CD4-positive, alpha-beta T cell treated with Interleukin-6 at 100 ng/mL for 8 hours (primary cell): ENCODE measurements at places on chromosomes 5 and 9.

DNA sequence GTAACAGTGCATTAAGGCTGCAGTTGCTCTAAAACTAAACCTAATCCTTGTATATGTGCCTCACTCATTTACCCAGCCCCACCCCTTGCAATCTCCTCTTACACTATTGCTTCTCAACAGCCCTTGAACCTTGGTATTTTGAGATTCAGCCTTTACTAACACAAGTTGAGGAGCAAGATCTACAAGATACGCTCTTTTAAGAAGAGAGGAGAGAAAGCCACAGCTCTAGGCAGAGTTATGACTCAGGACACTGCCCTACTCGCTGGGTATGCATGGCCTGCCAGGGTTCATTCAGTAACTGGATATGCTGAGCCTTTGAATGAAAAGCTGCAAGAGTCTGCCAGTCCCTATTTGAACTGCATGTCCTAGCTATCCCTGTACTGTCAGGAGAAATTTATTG lies 219.5 kb downstream of the PCSK5 start:
- no peak for DNase-seq

DNA sequence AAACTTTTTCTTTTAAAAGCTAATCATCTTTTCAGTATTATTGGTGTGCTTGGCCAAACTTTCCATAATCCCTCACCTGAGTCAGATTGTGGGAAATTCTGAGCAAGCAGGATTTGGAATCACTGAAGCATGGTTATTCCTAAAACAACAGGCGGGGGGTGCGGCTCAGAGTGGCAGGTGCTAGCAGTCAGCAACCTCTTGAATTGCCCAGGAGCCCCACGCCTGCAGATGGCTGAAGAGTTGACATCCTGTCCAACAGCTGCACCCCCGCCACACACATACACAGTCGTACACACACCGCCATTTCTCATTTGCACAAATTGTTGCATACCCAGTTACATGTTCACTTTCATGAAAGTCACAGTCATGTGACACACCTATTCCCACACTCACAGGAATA lies 96.6 kb downstream of the LHX2 start:
- DNase-seq, result no peak

GRCh38 chr9:5392285-5392684 lies 45.4 kb downstream of the PLGRKT start:
- DNase-seq, result no peak

GRCh38 chr5:80592761-80593160 lies 22.7 kb upstream of the ANKRD34B start:
- no peak for DNase-seq

DNA sequence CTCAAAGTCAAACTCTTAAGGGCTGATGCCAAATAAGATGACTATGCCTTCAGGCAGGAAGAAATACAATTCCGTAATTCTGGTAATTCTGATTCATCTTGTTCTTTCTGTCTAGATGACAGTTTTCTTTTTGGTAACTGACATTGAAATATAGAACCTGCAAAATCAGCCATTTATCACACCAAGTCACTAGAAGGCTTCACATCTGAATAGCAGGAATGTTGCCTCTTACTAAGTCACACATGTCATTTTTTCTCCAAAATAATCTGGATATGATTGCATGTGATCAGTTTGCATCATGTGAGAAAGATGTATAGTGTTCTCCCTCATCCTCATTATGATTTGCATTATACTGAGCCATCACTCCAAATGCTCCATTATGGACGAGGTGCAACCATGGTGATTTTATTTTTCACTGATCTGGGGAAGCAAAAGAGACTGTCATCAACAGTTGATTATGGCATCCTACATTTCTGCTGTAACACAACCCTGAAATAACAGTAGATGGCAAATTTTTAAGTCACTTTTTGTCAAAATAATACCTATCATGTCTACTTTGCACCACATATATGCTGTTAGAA lies 69.0 kb downstream of the HCN1 start:
- DNase-seq, result no peak

GRCh38 chr5:126600631-126601511 lies at the start of gene PHAX:
TSS of gene PHAX (plus strand) at chr5:126600947. CDS start at chr5:126600963, 16 bp downstream.
- peak; percentile 67 for DNase-seq

GRCh38 chr9:34929506-34930102 lies 28.5 kb upstream of the PHF24 start:
- DNase-seq, result peak; percentile 3

GRCh38 chr5:128629157-128629556 lies 91.1 kb upstream of the FBN2 start:
- no peak for DNase-seq

DNA sequence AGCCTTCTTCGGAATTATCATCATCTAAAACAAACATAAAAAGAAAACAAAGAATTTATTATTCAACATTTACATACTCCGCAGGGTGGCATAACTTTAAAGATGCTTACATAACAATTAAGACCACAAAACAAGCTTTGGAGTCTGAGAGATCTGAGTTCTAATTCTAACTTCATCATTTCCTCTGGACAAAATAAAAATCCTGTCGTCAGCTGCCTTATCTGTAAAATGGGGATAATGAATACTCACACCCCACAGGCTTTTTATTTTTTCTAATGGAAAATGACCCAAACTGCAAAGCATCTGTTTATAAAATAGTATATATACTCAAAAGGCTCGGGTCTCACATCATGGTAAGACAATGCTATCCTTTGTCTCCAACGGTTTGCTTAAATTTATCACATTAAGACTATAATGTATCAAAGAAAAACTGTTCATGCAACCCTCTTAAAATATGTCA lies 4.3 kb downstream of the ARRDC3 start:
- DNase-seq, result no peak

GRCh38 chr9:98665501-98665900 lies 43.2 kb downstream of the GABBR2 start:
- no peak for DNase-seq

GRCh38 chr5:91541696-91542095 lies 158.6 kb upstream of the ARRDC3 start:
- DNase-seq, result no peak

- DNase-seq, result no peak
Measured at GRCh38 chr5:4780633-4781032, 359.5 kb upstream of the ADAMTS16 start.

DNA sequence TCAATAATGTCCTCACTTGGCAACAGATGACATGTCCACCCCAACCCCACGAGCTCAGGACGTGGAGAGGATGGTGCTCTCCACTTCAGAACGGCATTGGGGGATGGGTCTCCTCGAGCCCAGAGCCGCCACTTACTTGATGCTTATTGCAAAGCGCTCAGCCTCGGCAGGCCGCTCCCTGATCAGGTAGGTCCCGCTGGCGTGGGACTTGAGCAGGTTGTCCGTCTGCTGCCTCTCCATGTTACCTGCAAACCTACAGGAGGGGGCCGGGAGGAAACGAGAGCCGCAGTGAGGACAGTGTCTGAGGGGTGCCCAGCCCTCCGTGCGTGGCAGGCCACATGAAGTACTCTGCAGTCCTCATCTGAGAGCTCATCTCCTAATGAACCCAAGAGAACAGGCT lies 36.6 kb upstream of the SARDH start:
- DNase-seq, result no peak

DNA sequence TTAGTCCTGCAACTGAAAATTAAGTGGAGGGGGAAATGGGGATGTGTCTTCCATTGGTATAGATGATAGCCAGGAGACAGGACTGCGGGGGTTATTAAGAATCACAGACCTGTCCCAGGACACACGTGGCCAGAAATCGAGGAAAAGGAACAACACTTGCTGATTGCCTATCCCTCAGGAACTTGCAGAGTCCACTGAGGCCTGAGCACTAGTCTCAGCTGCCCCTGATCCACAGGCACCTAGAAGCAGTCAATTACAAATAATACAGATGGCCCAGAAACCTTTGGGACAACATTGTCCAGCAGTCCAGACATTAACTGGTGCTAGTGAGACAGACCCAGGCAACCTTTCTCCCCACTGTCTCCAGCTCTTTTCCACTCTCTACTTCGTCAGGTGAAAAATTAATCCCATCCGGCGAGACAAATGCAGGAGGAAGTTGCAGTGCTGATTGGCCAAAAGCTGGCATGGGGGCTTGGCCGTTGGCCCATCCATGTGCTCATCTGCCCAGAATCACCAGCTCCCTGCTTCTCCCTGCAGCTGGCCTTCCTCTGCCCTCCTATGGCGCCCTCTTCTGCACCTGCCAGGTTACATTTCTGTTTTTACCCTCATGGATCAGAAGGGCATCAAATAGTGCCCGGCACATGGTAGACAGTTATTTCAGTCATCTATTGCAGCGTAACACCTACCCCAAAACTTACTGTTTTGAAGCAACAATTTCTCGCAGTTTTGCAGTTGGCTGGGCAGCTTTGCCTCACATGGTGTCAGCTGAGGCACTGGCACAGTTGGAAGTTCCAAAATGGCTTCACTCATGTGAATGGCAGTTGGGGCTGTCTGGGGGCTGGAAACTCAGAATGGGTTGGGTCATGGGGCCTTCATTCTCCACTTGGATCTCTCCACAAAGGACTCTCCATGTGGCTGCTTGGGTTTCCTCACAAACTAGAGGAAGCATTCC lies 3.6 kb upstream of the B4GALT1 start:
- DNase-seq, result peak; percentile 55

- DNase-seq, result no peak
Measured at GRCh38 chr9:93654351-93654961, 78.1 kb downstream of the PHF2 start.

DNA sequence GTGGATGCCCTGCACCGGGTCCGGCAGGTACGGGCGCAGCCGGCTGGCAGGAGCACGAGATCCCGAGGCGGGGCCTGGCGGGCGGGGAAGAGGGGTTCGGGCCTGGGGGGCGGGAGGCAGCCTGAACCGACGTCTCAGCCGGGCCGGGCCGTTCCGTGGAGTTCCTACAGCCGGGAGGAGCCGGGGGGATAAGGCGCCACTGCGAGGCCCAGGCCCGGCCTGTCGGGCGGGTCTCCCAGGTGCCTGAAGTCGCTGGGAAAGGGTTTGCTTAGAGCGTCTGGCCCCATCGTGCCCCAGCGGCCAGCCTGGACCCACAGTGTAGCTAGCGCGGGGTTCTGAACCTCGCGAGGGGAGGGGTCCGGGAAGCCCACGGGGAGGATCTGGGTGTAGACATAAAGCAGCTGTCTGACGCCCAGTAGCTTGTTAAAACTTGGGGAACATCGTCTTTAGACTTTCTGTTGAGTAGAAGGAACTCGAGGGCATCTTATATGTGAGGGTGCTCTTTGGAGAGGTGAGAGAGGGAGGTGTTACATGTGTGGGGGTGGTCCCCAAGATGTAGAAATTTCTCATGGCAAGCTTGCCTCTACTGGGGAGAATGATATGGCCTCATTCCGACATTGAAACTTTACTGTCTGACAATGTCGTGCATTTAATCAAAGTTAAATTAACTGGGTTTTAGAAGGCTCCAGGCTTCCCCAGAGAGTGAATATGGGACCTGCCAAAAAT lies 524 bp downstream of the FUBP3 start:
- DNase-seq, result no peak

GRCh38 chr9:101673642-101674041 lies 64.8 kb downstream of the GRIN3A start:
- no peak for DNase-seq

GRCh38 chr5:5301176-5301575 lies 121.3 kb upstream of the ICE1 start:
- no peak for DNase-seq

GRCh38 chr9:132996526-132996925 lies 18.0 kb downstream of the GFI1B start:
- no peak for DNase-seq

- no peak for DNase-seq
Measured at GRCh38 chr9:91066856-91067255, 265.2 kb downstream of the SYK start.

DNA sequence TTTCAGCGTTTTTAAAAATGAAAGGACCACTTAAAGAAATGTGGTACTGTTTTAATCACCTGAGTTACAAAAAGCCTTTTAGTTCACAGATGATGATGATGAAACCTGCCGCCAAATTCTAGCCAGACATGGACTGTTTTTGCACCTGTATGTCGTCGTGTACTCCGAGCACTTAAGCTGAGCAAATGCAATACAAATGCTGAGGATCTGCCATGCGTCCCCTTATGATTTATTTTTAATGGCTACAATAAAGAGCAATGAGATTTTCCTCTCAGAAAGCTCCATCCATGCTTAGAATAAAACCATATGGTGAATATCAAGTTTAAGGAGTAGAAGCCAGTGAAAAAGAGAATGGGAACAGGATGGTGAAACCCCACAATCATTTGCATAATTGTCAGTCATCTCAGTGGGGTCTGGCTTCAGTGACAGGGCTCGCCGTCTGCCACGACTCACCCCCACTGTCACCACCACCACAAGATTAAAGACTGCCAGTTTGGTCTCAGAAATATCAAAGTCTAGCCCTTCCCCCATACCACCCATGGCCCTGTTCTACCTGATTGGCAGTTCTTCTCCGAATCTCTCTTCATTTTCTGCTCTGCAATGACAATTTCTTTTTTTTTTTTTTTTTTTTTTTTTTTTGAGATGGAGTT lies 159.9 kb downstream of the GOLPH3 start:
- DNase-seq, result no peak

DNA sequence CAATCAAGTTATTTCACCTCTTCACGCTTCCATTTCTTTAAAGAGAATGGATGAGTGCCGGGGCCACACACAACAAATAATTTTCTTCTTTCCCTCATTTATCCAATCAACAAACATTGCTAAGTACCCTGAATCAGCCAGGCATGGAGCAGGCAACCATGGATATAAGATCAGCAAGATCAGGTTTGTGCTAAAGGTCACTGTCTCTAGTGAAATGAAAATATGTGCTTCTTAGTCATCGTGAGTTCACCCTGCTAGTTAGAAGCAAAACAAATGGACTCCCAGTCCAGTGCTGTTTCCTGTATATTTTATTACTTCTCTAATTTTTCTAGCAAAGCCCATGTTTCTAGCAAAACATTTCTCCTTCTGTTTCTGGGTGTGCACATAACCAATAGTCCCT lies 629.2 kb downstream of the BNC2 start:
- no peak for DNase-seq

DNA sequence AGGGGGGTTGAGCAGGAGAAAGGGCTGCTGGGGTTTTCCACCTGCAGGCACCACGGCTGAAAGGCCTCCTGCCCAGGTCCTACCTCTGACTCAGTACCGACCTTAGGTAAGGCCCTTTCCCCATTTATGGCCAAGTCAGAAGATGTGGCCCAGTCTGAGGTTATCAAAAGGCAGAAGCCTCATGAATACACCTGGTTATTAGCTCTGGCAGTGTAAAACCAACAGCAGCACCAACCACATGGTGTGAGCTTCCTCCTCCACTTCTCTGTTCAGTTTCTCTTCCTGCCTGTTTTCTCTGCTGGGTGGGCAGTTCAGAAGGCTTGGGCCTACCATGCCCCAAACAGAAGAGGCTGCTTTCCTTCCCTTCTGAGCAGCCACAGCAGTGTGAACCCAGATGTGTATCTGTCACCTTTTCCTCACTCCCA lies 86.9 kb downstream of the UGCG start:
- DNase-seq, result no peak

DNA sequence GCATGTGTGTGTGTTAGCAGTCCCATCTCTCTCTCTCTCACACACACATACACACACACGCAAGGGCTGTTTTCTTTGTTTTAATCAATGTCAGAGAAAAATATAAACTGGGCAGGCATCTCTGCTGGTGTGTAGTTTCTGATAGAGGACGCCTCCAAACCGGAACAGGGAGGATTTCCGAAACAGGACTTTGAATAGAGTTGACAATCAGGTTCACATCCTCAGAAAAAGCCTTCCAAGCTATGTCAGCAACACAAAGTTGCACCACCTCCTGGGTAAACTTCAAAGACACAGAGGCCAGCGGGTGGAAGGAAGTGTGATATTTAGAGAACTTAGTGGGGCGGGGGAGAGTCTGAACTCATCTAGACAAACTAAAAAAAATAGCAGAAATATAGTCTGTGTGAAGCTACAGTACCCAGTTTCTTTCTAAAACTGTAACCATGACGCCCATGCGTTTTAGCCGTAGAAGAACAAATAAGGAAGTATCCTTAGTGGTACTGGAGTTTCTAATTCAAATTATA lies 1.2 kb downstream of the ST8SIA4 start:
- peak; percentile 78 for DNase-seq

- no peak for DNase-seq
Measured at GRCh38 chr9:99222416-99223270, 561 bp downstream of the SEC61B start.
